Head of caudate nucleus (tissue), 42 donors: ENCODE measurements at places on chromosomes 12 and 14.

DNA sequence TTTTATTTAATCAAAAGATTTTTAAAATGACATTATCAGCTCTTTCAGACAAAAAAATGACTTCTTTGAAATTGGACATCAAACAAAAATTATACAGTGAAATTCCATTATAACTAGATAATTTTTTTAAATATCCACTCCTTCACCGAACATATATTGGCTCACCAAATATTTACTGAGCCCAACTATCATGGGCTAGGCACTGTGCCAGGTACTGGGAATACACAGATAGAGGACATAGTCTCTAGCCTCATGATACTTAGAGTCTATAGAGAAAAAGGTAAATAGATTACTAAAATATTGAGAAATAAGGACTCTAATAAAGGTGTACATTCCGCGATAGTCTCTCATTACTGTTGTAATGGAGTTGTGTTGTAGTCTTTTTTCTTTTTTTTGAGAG, 219.9 kb downstream of the SEC23A start:
- no peak for DNase-seq

DNA sequence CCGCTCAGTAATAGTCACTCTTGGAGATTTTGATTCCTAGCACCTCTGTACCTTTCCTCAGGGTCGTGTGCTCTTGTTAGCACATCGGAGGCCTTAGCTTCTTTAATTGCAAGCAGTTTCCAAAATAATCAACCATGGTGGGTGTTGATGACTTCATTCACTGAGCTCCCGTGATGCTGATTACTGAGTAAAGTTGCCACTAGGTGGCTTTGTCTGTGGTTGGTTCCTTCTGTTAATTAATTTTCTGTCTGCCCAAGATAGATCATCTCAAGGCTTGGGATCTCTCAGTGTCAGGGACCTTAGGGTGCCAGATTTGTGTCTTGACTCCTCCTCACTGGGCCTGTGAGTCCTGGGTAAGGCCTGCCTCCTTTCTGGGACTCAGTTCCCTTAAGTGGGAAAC, 54.3 kb downstream of the PTPN11 start:
- no peak for DNase-seq

DNA sequence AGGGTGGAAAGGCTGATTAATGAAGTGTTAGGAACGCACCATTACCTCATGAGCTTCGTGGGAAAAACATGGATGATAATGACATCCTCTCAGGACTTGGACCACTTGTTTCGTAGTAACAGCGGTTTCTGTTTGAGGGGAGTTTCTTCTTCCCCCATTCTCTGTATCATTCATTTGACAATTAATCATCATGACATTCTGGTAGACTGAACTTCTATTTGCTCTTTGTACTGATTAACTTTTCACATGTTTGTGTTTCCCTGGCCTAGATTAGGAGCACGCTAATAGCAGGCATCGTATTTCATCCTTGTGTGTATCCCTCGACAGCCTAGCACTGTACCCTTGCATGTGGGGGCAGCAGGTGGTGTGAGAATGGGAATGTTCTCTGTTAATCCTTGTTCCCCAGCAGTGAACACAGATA, 8.0 kb downstream of the LRRC74A start:
- no peak for DNase-seq

DNA sequence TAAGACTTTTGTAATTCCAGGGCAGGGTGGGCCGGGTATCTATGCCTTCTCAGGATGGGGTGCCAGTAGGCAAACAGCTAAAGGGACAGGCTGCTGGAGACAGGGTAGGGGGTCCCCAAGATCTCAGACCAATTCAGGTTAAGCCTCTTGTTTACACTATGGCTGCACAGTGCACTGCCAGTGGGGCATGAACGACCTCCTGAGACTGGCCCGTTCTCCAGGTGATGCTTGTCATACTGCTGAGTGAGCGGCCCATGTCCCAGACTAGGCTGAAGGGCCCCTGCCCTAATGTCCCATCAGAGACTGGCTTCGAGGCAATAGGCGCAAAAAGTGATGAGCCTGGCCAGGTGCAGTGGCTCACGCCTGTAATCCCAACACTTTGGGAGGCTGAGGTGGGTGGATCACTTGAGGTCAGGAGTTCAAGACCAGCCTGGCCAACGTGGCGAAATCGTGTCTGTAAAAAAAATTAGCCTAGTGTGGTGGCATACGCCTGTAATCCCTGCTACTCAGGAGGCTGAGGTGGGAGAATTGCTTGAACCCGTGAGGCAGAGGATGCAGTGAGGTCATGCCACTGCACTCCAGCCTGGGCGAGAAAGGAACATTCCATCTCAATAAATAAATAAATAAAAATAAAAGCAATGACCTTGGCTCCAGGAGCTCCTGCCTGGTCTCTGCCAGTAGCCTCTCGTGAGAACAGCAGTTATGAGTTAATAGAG, 12.6 kb downstream of the SLC25A29 start:
- DNase-seq = peak; percentile 24

DNA sequence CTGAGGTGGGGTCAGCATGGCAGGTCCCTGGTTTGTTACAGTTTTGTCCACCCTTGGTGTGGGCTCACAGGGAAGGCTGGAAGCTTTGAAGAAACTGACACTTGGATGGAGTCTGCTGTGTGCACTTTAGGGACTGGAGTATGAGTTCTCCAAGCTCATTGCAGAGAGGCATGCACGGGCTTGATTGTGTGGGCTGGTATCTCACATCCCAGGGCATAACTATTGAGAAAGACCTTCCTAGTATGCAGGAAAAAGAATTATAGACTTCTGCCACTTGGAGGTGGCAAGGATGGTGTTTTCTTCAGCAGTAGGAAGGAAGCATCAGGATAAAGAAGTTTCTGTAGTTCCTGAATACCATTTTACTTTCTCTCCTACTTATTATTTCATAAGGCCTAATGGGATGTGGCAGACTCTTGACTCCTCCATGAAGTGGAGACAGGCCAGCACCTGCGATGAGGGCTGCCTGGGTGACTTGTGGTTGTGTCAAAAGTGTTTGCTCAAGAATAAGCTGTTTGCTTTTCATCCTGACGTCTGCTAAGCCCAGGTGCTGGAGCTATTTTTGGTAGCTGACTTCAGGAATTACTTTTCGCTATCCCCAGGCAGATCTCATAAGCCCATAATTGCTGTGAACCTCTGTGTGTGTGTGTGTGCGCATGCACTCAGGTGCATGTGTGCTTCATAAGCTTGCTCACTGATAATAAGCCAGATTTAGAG, 125.8 kb downstream of the KTN1 start:
- no peak for DNase-seq

DNA sequence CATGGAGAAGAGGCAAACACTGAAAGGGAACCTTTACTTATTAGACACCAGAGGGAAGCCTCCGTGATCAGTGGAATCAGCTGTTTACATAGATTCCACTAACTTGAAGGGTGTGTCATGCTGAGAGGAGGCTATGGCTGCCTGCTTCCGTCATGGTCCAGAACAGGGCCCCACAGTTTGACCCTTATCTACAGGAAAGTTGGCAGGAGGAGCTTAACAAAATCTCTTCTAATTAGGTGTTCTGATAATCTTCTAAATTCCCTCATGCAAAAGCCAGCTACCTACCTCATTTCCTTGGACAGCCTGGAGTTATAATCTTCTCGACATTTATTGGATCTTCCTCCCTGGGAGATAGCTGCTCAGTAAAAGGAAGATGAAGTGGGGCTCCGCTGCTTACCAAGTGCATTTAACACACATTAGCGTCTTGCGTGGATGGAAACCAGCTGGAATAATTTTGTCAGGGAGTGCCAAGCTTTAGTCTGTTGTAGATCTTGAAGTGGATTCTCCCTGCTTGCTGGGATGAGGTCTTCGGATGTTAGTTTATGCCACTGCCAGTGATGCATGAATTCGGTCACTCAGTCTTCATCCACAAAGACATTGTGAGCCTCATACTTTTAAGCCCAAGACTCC, 171.0 kb downstream of the PAH start:
- no peak for DNase-seq

- no peak for DNase-seq
Measured at GRCh38 chr14:27750114-27750513, 1016.5 kb upstream of the FOXG1 start.

GRCh38 chr12:96194971-96195844, 1.0 kb downstream of the ELK3 start:
- DNase-seq = no peak
